Osteoblast (primary cell): ENCODE measurements at places on chromosomes 2 and 18.

GRCh38 chr2:130985206-130985780, 108.0 kb downstream of the FAM168B start:
- no peaks in the 10 kb centered on the region for H3K27me3 ChIP-seq
- H3K36me3 ChIP-seq: no peaks in the 10 kb centered on the region
- H3K4me3 ChIP-seq: no peak overlapping the region
- no peaks in the 10 kb centered on the region for H3K4me1 ChIP-seq

GRCh38 chr2:174094542-174094941, 129.4 kb upstream of the SP3 start:
- no peak for DNase-seq
- no peaks in the 10 kb centered on the region for H3K27me3 ChIP-seq
- H3K36me3 ChIP-seq: no peaks in the 10 kb centered on the region
- no peak overlapping the region for H3K27ac ChIP-seq
- no peak overlapping the region for H3K4me3 ChIP-seq
- no peaks in the 10 kb centered on the region for H3K4me1 ChIP-seq

- no peak overlapping the region for H3K4me3 ChIP-seq
- H3K4me1 ChIP-seq: peaks cover 9% of the 10 kb centered on the region
- H3K27ac ChIP-seq: no peak overlapping the region
- H3K27me3 ChIP-seq: no peaks in the 10 kb centered on the region
- DNase-seq: no peak
Measured at GRCh38 chr18:50142441-50143120, 52.4 kb downstream of the MYO5B start.

GRCh38 chr2:28356095-28356911, 36.4 kb upstream of the FOSL2 start:
- H3K36me3 ChIP-seq: no peaks in the 10 kb centered on the region
- H3K27me3 ChIP-seq: no peaks in the 10 kb centered on the region
- peak; percentile 99 for DNase-seq
- H3K27ac ChIP-seq: peak overlapping the region; percentile 91
- no peak overlapping the region for H3K4me3 ChIP-seq
- H3K4me1 ChIP-seq: peaks cover 44% of the 10 kb centered on the region

GRCh38 chr2:43792653-43793052, 18.8 kb downstream of the DYNC2LI1 start:
- H3K27ac ChIP-seq: no peak overlapping the region
- DNase-seq: no peak
- no peaks in the 10 kb centered on the region for H3K4me1 ChIP-seq

GRCh38 chr2:113138428-113139322, 11.3 kb downstream of the IL1RN start:
- no peaks in the 10 kb centered on the region for H3K36me3 ChIP-seq
- no peaks in the 10 kb centered on the region for H3K4me1 ChIP-seq
- peak; percentile 72 for DNase-seq
- peaks cover 2% of the 10 kb centered on the region for H3K27me3 ChIP-seq
- H3K4me3 ChIP-seq: no peak overlapping the region

DNA sequence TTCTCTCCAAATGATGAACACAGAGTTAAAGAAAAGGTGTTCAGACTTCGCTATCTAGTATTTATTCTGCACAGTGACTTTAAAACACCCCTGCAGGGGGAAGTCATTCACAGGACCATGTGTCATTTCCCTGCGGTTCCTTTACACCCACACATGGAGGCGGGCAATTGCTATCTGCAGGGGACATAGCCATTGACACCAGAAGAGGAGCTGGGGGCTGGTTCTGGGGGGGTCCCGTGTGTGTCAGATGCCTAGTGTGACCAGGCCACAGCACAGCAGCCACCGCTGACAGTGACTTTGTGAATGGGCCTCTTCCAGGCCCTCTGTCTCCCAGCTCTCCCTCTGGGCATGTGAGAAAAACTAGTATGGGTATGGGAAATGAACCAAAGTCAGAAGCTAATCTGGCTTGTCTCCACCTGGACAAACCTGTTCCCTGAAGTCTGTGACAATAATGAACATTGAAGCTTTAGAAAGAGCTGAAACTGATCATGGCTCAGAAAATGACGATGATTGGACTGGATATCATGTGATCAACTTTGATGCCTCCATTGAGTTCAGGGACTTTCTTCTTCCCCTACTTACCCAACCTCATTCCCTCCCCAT, 7.5 kb upstream of the GBX2 start:
- peaks cover 17% of the 10 kb centered on the region for H3K4me1 ChIP-seq
- peaks cover 51% of the 10 kb centered on the region for H3K27me3 ChIP-seq
- no peak overlapping the region for H3K4me3 ChIP-seq
- H3K36me3 ChIP-seq: no peaks in the 10 kb centered on the region

- no peak for DNase-seq
- no peak overlapping the region for H3K4me3 ChIP-seq
- H3K27me3 ChIP-seq: no peaks in the 10 kb centered on the region
- peaks cover 42% of the 10 kb centered on the region for H3K36me3 ChIP-seq
- no peak overlapping the region for H3K27ac ChIP-seq
Measured at GRCh38 chr2:159195697-159196096, 90.8 kb downstream of the WDSUB1 start.

DNA sequence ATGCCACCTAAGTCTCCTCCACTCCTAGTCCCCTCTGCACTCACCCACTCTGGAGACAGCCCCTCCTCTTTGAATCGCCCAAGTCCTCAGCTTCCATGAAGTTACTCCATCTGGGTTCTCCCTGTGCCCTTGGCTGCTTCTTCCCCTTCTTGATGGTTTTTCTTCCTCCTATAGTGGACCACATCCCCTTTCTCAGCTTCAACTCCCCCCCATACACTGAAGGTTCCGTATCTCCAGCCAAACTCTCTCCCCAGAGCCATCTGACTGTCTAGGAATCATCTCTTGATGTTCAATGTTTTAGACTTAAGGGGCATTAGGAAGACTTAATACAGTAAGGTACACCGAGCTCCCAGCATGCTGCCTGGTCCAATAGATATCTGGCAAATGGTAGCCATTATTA, 39.6 kb downstream of the EMX1 start:
- H3K4me3 ChIP-seq: no peak overlapping the region
- no peak overlapping the region for H3K27ac ChIP-seq
- H3K4me1 ChIP-seq: no peaks in the 10 kb centered on the region
- H3K27me3 ChIP-seq: no peaks in the 10 kb centered on the region

DNA sequence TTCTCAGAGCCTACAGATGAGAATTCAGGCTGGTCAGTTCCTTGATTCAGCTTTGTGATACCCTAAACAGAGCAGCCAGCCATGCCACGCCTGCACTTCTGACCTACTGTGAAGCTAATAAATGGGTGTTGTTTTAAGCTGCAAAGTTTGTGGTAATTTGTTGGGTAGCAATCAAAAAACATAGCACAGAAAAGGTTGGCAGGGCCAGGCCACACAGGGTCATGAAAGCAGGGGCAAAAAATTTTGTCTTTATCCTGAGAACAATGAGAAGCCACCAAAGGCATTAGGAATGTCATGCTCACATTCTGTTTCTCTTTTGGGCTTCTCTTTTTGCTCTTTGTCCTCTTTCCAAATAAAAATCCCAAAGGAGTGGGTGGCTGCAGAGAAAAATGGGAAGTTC, 385.9 kb downstream of the TXNL1 start:
- H3K4me1 ChIP-seq: peaks cover 6% of the 10 kb centered on the region
- no peak for DNase-seq
- H3K4me3 ChIP-seq: no peak overlapping the region
- no peak overlapping the region for H3K27ac ChIP-seq

DNA sequence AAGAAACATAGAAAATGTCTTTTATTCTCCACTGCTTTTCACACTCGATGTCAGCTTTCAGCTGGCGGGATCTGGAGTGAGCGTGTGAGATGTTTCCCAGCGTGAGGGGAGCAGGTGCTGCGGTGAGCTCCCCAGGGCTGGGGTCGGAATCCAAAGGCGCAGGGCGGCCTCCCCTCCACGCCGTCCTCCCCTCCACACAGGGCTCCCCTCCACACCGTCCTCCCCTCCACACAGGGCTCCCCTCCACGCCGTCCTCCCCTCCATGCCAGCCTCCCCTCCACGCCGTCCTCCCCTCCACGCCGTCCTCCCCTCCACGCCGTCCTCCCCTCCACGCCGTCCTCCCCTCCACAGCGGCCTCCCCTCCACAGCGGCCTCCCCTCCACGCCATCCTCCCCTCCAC, 26.9 kb upstream of the KCNG2 start:
- H3K36me3 ChIP-seq: no peaks in the 10 kb centered on the region
- no peak overlapping the region for H3K4me3 ChIP-seq
- no peak overlapping the region for H3K27ac ChIP-seq
- H3K27me3 ChIP-seq: peaks cover 3% of the 10 kb centered on the region
- peak; percentile 25 for DNase-seq

DNA sequence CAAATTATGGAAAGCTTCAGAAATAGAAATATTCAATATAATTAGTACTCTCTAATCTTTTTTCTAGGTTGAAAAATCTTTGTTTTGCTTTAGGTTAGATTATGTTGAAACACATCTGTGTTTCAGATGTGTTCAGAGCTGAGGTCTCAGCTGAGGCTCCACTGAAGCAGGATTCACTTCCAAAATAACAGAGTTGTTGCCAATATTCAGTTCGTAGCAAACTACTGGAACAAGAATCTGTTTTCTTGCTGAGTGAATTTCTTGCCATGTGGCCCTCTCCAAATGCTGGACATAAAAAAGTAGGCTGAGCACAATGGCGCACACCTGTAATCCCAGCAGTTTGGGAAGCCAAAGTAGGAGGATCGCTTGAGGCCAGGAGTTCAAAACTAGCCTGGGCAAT, 8.7 kb downstream of the PHOSPHO2 start:
- H3K27ac ChIP-seq: no peak overlapping the region
- DNase-seq: no peak
- H3K27me3 ChIP-seq: no peaks in the 10 kb centered on the region
- H3K4me1 ChIP-seq: no peaks in the 10 kb centered on the region
- H3K4me3 ChIP-seq: no peak overlapping the region
- H3K36me3 ChIP-seq: no peaks in the 10 kb centered on the region

DNA sequence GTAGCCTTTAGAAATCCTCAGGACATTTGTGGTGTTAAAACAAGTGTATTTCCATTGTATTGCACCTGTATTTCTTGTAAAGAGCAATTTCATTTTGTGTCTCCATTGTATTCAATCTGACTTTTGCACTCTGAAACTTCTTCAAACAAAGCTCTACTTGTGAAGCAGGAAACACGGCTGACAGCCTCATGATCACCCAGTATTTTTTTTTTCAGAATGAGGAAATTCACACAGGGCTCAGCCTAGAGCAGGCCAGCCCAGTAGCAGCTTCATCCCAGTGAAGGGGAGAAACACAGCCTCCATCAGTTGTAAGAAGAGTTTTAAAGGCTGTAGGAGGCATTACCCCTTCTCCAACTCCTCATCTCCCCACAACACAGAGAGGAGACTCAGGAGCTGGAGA, 175.9 kb upstream of the KLHL29 start:
- no peaks in the 10 kb centered on the region for H3K27me3 ChIP-seq
- DNase-seq: no peak
- no peak overlapping the region for H3K4me3 ChIP-seq
- no peaks in the 10 kb centered on the region for H3K36me3 ChIP-seq
- no peak overlapping the region for H3K27ac ChIP-seq
- no peaks in the 10 kb centered on the region for H3K4me1 ChIP-seq

- DNase-seq: no peak
- H3K27me3 ChIP-seq: no peaks in the 10 kb centered on the region
- H3K4me1 ChIP-seq: no peaks in the 10 kb centered on the region
- H3K36me3 ChIP-seq: no peaks in the 10 kb centered on the region
- H3K4me3 ChIP-seq: no peak overlapping the region
Measured at GRCh38 chr18:68557183-68557582, 157.7 kb downstream of the TMX3 start.

- H3K4me1 ChIP-seq: peaks cover 10% of the 10 kb centered on the region
- H3K4me3 ChIP-seq: no peak overlapping the region
- peak; percentile 80 for DNase-seq
- H3K27ac ChIP-seq: peak overlapping the region; percentile 51
- H3K27me3 ChIP-seq: no peaks in the 10 kb centered on the region
- H3K36me3 ChIP-seq: no peaks in the 10 kb centered on the region
Measured at GRCh38 chr2:144364944-144365738, 154.8 kb downstream of the ZEB2 start.

- no peaks in the 10 kb centered on the region for H3K4me1 ChIP-seq
- H3K27ac ChIP-seq: no peak overlapping the region
- no peaks in the 10 kb centered on the region for H3K27me3 ChIP-seq
- H3K4me3 ChIP-seq: no peak overlapping the region
- no peak for DNase-seq
Measured at GRCh38 chr18:5969355-5969988, 74.2 kb upstream of the TMEM200C start.

- no peak overlapping the region for H3K4me3 ChIP-seq
- no peak for DNase-seq
- H3K36me3 ChIP-seq: no peaks in the 10 kb centered on the region
- H3K27ac ChIP-seq: no peak overlapping the region
Measured at GRCh38 chr18:56065086-56065485, 477.1 kb upstream of the TCF4 start.

DNA sequence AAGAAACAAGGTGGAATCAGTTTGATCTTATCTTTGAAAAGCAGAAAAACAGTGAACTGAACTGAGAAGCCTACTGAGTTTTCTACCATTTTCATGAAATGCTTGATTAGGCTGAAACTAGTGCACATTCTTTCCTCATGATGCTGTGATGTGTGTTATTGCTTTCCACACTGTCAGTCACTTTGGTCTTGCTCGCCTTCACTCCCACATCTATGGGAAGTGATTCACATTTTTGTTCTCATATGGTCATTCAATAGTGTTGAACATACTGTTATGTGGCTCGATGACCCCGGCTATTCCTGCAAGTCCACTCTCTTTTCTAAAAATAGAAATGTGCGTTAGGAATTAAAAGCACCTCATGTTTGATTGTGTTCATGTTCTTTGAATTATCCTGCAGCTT, 129.7 kb downstream of the TGIF1 start:
- DNase-seq: peak; percentile 92
- no peak overlapping the region for H3K4me3 ChIP-seq
- peaks cover 4% of the 10 kb centered on the region for H3K4me1 ChIP-seq
- H3K27ac ChIP-seq: peak overlapping the region; percentile 62

DNA sequence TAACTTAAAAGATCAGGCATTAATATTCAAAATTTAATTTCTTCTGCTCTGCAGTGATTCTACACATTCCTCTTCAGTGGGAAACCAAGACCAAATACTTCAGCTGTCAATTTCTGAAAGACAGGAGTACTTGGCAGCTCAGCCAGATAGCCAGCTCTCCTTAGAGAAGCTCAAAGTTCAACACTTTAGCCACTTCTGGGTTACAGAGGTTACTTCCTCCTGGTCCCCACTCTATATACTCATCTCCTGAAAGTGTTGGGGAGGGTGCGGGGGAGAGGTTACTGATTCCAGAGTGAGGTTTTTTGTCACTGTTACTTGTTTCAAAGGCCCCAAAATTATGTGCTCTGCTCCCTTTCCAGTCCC, 4.1 kb downstream of the CYTIP start:
- DNase-seq: no peak
- H3K4me3 ChIP-seq: no peak overlapping the region
- H3K27me3 ChIP-seq: peaks cover 19% of the 10 kb centered on the region
- peaks cover 3% of the 10 kb centered on the region for H3K4me1 ChIP-seq
